H7 (cell line): ENCODE measurements at places on chromosomes 4 and X. TPM values are rescaled to one million over a fixed set of nuclear protein-coding genes. Genes with fewer than 3 reads are reported as not detected.

The TCEAL6 gene
- total RNA-seq: not detected in 2 replicates

The CLDN34 gene
- 0.52 TPM in 1 of 2 replicates, not detected in the other for total RNA-seq

The NDP gene
- total RNA-seq: not detected in 2 replicates

The SPANXN4 gene
- not detected in 2 replicates for total RNA-seq

The SMIM10 gene
- total RNA-seq: 2.3 and 3.0 TPM in 2 replicates

The ABCB7 gene
- total RNA-seq: 30.6 and 45.2 TPM in 2 replicates
